ENCODE measurements at places on chromosomes 11 and 22.

DNA sequence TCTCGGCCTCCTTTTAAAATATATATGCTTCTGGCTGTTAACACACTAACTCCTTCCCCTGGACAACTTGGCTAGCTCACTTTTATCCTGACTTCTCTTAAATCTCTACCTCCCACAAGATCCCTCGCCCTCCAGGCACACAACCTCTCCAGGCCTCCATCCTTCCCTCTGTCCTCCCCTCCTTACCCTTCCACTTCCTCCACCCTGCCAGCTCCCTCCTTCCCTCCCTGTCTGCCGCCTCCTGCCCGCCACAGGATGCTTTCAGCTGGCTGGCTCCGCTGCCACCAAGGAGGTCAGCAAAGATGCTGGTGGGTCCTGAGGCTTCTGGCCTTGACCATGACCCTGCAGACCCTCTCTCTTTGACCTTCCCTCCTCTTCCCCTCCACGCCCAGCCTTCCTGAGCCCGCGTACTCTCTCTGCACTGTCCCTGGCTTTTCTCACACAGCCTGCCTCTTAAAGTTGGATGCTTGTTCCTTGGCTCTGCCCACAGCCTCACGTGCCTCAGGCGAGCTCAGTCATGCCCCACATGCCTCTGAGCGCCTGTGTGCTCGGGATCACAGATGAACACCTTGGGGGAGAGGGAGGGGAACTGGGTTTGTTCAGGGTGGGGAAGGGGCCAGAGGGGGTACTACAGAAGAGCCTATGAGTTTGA is 6.7 kb downstream of the NFAM1 start:
- DNase-seq = no peak

DNA sequence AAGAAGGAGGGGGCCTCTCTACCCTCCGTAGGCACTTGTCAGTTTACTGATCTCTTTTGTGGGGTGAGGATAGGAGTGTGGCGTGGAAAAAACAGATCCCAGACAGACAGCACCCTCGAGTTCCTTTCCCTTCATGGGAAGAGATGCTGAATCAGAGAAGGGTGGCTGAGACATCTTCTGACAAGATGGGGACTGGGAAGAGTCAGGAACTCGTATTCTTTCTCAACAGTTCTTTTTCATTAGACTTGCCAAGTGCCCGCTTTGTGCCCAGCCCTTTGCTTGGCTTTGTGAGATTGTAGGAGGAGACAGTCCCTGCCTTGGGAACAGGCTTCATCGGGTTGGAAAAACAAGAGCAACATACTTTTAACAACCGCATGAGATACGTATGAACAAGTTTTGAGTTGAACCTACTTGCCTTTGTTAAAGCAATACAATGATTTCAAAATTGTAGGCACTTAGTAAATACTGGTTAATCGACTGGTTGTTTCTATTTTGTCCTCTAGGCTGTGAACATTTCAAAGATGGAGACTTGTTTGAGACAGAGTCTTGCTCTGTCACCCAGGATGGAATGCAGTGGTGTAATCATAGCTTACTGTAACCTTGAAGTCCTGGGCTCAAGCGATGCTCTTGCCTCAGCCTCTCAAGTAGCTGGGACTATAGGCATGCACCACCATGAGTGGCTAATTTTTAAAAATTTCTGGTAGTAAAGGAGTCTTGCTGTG is 1.1 kb downstream of the RRM1 start:
- DNase-seq = no peak

- no peak for DNase-seq
These were observed 31.0 kb downstream of the TMPRSS5 start for GRCh38 chr11:113675003-113675561.

GRCh38 chr11:116714902-116715301 is 57.9 kb downstream of the BUD13 start:
- DNase-seq = no peak

- DNase-seq = no peak
These were observed 36.5 kb downstream of the LRRC74B start for GRCh38 chr22:21082248-21082647.

DNA sequence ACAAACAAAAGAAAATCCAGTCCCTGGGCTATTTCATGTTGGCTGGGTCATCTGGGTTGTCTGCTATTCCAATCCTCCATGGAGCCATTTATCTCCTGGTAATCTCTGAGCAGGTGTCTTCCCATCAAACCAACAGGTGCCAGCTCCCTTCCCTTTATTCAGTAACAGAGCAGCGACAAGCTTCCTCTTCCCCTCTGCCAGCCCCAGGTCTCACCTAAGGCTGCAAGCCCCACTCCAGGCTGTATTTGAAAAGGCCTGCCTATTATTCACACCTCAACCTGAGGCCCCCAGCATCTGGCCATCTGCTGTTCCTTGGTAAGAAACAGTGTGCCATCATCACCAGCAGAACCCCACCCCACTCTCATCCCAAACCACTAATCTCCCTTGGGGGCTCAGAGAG is 436.2 kb downstream of the BUD13 start:
- no peak for DNase-seq

DNA sequence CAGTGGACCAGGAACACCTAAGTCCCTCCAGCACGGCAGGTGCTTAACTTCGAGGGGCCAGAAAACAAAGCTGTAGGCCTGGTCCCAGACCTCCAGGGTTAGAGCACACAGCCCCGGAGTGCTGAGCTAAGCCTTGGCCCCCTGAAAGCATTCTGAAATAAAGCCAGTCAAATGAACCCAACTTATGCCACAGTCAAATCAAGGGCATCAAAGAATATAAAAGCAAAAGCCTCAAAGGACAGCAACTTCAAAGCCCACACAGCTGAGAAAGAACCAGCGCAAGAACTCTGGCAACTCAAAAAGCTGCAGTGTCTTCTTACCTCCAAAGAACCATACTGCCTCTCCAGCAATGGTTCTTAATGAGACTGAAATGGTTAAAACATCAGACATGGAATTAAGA is 39.1 kb downstream of the TMEM123 start:
- DNase-seq = no peak

DNA sequence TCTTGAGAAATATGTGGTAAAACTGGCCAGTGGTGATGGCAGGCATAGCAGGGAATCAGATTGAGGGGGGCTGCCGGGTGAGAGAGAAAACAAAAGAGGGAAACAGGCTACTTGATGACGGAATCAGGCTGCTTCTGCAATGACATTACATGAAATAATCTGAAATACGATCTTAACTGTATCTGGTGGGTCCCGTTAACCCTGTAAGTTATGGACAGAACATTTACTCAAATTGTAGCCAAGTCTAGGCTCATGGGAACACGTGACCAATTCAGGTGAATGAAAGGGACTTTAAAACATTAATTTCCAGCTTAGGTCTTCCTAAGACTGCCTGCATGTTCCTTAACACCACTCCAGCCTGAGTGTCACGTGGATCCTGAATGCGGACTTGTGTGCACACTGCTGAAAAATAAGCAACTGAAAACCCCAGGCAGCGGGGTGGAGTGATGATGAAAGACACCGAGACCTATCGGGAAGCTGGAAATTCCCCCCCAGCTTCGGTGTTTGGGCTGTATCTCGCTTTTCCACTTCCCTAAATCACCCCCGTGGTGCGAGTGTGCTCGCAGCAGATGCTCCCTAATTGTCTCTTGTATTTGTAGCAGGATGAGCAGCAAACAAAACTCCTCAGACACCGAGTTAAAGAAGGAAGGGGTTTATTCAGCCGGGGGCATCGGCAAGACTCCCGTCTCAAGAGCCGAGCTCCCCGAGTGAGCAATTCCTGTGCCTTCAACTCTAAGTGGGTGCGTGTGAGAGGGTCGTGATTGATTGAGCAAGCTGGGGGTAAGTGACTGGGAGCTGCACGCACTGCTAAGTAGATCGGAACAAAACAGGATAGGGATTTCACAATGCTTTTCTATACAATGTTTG is 145.0 kb upstream of the GRK3 start:
- no peak for DNase-seq

DNA sequence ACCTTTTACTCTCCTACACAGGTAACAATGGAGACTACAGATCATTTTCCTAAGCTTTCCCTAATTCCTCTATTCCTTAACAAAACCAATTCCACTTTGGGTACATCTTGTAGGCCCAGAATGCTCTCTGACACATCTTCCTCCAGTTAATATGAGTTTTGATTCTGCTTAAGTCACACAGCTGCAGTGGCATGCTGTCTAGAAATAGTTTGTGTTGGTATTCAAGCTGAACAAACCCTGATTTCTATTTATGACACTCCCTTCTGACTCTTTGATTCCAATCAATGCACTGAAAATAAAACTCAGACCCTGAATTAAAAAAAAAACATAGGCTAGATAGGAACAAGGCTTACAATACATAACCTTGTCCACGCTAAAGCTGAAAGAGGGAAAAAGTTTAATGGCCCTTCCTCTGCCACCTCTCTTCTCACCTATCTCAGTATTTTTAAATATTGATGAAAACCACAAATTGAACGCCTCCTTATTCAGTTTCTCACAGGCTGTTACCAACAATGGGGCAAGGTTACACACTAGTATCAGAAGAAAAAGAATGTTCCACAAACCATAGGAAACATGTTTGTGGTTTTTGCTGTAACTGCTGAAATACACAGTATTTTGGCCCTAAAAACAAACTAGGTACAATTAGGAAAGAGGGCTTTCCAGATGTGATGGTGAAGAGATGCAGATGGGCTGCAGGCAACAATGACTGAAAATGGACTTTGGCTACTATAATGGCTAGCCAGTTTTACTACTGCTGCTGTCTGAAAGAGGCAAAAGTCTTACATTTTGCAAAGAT is 35.7 kb upstream of the GAB2 start:
- DNase-seq = no peak

- no peak for DNase-seq
These were observed 1335.0 kb downstream of the BRD1 start for GRCh38 chr22:48492366-48493320.

- no peak for DNase-seq
These were observed 12.4 kb downstream of the CRY2 start for GRCh38 chr11:45859661-45860140.

GRCh38 chr11:14764579-14765527 is 121.2 kb downstream of the PDE3B start:
- DNase-seq = no peak

GRCh38 chr11:61155741-61156140 is 5.5 kb downstream of the VPS37C start:
- DNase-seq = no peak

DNA sequence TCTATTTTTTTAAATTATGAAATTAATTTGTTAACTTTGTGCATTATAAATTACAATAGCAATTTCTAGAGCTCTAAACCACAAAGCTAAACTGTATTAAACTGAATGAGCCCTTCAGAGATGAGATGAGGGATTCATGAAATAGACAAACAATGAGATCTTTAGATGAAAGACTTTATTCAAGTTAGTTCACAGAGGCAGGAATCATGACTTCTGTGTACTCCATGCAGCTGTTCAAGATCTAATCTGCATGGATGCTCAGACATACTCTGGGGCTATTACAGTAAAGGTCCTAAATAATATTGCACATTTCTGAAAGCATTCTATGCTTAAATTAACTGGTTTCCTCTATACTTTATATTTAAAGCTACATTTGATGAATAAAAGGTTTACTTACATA is 122.7 kb downstream of the FCHSD2 start:
- no peak for DNase-seq

DNA sequence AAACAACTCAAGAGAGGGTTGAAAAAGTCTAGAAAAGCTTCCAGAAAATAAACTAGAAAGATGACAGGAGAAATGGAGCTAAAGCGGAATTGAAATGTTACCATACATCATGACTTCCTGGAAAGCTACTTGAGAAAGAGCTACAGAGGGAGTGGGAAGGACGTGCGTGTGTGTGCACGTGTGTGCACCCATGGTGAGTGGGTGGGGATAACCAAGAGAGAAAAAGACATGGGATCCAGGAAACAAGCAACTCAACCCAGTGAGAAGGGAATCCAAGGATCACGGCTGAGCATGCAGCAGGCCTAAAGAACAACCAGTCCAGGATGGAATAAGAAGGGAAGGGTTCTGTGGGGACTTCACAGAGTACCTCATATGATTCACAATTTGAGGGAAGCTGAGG is 21.6 kb downstream of the APOL1 start:
- DNase-seq = no peak

- DNase-seq = no peak
These were observed 130.9 kb downstream of the KIF18A start for GRCh38 chr11:27977031-27977430.

GRCh38 chr22:25202290-25202921 is 2.7 kb downstream of the CRYBB3 start:
- DNase-seq = peak; percentile 22

DNA sequence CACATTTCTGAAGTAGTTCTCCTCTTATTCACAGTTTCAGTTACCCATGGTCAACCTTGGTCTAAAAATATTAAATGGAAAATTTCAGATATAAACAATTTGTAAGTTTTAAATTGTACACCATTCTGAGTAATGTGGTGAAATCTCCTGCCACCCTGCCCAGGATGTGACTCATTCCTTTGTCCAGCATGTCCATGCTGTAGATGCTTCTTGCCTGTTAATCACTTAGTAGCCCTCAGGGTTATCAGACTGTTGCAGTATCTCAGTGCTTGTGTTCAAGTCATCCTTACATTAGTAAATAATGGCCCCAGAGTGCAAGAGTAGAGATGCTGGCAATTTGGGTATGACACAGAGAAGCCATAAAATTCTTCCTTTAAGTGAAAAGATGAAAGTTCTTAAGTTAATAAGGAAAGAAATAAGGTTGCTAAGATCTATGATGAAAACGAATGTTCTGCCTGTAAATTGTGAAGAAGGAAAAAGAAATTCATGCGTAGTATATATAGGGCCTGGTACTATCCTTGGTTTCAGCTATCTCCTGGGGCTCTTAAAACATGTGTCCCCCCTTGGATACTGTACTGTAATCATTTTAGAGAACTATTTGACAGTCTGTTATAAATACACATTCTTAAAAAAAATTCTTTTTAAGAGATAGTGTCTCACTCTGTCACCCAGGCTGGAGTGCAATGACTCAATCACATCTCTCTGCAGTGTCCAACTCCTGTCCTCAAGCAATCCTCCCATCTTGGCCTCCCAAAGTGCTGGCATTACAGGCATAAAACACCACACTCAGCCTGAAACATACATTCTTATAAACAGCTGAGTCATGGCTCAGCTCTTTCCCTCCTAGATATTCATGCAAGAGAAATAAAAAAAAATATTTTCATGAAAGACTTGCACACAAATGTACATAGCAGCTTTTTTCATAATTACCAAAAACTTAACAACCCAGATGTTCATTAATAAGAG is 31.3 kb downstream of the MTNR1B start:
- DNase-seq = no peak

All from NCI-H1417 treated with DMSO at 0.1 percent for 48 hours (cell line).